ENCODE measurements at places on chromosomes 1 and 21. TPM values are rescaled to one million over a fixed set of nuclear protein-coding genes. Genes with fewer than 3 reads are reported as not detected.

GRCh38 chr1:116553386-116554115 is 17.3 kb downstream of the CD58 start:
- DNase-seq = no peak

C2CD2 gene
- 9.4 TPM for total RNA-seq

DNA sequence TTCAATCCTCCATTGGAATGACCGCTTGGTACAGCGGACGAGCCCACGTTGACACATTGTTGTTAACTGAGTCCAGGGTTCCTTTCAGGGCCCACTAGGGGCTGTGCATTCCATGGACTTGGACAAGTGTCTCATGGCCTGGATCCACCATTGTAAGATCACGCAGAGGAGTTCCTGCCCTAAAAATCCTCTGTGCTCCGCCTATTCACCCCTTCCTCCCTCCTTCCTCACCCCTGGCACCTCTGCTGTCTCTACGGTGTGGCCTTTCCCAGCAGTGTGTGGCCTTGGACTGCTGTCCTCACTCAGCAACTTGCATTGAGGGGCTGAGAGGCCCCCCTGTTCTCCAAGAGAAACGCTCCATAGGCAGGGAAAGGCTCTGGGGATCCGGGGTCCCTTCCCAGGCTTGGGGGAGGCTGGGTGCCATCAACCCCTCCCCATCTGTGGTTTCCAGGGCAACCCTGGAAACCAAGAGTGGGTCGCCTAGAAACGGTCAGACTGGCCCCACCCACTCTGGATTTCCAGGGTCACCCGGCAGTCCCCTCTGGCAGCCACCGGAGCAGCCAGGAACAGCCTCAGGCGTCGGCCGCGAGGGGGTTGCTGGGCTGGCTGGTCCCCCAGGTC is 50.9 kb downstream of the MEGF6 start:
- DNase-seq = no peak

DNA sequence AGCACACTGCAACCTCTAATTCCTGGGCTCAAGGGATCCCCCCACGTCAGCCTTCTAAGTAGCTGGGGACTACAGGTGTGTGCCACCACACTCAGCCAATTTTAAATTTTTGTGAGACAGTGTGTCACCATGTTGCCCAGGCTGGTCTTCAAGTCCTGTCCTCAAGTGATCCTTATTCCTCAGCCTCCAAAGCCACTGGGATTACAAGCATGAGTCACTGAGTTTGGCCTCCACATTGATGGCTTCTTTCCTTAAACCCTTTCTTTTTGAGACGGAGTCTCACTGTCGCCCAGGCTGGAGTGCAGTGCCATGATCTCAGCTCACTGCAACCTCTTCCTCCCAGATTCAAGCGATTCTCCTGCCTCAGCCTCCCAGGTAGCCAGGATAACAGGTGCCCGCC is 7.6 kb downstream of the KPNA6 start:
- DNase-seq = no peak

FGR gene
- 4.7 TPM for total RNA-seq

DNA sequence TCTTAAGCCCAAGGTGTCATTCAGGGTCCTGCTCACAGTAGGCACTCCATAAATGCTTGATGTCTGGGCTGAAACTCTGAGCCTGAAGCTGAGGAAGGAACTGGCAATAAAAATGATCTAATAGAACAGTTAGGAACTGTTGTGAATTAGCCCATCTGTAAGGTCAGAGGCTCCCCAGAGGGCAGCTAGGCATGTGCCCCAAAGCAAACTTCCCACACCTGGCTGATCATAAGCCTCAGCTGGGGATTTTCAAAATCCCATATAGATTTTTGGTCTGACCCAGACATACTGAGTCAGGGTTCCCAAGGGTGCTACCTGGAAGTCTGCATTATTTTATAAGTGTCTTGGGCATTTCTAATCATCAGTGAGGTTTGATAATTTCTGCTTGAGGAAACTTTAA is 309.4 kb upstream of the PROX1 start:
- DNase-seq = no peak

DNA sequence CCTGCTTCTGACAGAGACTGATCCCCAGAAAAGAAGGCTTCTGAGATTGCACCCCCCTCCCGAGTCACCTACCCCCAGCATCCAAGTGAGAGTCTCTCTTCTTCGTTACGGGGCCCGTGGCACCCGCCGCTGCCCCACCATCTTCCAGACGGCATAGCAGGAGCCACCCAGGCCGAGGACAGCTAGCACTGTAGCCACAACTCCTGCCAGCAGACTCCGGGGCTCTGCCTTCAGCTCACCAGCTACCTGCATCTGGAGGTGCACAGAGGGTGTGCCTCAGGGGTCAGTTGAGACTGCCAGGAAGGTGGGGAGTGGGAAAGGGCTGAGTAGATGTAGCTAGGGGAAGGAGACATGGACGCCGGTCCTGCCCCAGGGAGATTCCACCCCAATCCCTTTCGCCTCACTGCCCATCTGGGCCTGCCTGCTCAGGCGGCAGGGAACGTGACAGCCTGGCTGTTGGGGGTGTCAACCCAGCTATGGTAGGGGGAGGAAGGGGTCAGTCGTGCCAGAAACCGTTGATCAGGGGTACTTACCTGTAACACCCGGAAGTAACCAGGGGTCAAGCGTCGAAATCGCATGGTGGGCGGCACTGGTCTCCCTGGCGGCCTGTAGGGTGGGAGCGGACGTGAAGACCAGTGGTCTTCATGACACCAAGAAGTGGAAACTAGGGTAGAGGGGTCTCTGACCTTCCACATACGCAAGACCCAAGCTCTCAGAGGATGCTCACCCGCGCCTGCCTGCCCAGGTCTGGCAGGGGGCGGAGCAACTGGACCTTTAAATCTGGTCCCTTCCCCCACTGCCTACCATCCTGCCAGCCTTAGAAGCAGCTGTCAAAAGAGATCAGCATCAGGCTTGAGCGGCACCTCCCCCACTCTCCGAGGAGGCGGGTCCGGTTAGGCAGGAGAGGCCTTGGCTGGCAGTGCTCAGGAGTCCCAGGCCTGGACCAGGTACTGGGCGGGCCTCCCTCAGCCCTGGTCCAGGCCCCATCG is at the start of gene ZNF593OS:
ZNF593OS (minus strand) TSS at position 749 of the 989 bp plus-strand sequence; CDS start at position 578, 171 bp downstream.
- no peak for DNase-seq

DNA sequence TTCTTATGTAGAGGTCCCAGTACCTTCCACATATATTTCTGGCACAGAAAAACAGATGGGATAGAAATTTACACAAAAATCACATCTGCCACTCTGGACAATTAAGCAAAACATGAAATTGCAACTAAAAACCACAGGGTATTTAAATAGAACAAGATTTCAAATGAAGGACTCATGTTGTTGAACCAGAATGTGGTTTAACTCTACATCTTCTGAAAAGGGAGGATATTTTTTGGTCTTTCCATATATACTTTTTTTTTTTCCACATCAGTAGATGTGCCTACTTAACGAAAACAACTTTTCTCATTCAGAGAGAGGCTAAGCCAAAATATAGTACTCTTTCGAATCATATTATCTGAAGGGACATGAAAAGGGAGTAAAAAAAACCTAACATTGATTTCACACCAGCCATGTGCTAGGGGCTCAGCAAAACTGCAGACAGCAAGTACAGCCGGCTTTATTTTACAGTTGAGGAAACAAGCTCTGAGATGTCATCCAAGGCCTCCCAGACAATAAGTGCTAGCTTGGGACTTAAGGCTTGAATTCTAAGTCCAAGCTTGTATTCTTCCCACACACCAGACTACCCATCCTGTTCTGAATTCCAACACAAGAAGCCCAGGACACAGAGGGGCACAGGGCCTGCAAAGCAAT is 208.9 kb downstream of the PBX1 start:
- no peak for DNase-seq

MFSD2A gene
- total RNA-seq = 1.9 TPM

DNA sequence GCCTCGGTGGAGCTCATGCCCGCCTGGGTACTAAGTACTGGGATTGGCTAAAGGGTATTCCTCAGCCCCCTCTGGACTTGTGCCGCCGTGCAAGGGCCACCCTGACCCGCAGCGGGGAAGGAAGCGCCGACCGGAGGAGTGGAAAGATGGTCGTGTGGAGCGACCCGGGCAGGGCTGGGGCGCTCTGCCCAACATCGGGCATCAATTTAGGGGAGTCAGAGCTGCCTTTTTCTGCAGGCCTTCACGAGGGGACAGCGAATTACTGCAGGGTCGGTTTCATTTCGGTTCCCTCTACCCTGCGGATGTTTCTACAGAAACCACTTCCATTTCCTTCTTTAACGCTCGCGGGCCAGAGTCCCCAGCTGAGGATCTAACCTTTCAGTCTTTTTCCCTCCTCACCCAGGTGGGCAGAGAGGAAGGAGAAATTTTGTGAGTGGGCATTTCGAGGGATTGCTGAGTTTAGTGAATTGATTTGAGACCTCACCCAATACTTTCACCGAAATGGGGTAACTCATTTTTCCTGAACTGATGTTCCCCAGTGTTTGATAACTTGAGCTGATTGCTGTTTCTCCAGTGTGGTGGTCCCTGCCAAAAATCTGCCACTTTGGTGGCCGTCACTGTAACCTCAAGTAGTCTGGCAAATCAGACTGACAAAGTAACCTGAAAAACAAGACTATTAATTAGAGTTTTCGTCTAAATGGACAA is 1.1 kb downstream of the TOR1AIP1 start:
- DNase-seq = no peak

- DNase-seq = no peak
These were observed 681.7 kb upstream of the ADAMTS5 start for GRCh38 chr21:27648560-27648959.

COL6A2 gene
- total RNA-seq = 23.8 TPM

GRCh38 chr21:42440187-42440792 is 36.6 kb downstream of the UBASH3A start:
- no peak for DNase-seq

DNA sequence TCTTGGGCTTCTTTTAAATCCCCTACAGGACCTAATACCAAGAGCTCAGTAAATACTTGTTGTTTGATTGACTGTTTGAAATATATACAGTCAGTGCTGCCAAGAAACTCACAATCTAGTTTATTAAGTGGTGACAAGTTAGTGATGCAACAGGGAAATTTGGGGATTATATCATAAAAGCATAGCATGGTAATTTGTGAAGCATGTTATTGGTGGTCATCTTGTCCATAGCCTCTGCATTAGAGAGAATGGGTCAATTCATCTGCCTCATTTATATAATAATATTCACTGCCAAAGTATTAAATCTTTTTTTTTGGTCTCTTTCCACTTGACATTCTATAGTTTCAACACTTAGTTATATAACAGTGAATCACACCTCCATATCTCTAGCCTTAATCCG is 138.2 kb upstream of the SPAG17 start:
- no peak for DNase-seq

KRTAP11-1 gene
- total RNA-seq = not detected

DNA sequence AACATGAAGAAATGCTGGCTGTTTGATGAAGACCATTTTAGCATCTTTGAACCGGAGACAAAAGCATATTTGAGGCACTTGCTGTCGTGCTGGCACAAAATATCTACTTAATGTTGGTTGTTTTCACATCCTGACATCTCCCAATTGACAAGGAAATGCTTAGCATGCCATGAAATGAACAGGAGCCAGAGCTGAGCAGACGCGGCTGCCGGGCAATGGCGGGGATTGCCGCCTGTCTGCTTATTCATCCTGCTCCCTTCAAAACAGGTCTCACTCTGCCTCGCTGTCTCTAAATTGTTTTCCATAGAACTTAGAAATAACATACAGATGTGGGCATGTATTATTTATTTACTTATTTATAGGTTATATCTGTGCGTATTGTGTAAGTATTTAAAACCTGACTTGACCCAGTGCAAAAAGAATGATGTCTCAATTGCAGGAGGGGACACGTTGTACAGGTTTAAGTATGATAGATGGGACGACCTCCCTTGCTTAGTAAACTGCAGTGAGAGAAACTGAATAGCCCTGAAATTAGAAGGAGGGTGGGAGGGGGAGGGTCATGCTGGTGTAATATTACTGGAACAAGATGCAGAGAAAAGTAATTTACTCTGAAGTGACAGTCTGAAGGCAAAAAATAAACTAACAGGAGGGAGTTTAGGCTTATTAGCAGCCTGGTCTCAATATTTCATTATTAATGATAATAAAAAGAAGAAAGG is 590.4 kb upstream of the PLXNA2 start:
- DNase-seq = no peak

DNA sequence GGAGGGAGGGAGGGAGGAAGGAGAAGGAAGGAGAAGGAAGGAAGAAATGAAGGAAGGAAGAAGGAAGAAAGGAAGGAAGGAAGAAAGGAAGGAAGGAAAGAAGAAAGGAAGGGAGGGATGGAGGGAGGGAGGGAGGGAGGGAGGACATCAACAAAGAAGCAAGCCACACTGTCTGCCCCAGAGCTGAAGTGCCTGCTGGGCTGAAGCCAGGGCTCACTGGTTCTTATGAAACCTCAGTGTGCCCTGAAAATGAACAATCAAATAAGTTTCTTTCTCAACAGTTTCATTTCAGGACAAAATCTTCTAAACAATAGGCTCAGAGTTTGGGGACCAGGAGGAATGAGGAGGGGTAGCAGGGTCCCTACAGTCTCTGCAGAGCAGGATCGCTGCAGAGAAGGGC is 21.1 kb downstream of the ARHGEF19 start:
- no peak for DNase-seq

HSPA6 gene
- 1.2 TPM for total RNA-seq

DNA sequence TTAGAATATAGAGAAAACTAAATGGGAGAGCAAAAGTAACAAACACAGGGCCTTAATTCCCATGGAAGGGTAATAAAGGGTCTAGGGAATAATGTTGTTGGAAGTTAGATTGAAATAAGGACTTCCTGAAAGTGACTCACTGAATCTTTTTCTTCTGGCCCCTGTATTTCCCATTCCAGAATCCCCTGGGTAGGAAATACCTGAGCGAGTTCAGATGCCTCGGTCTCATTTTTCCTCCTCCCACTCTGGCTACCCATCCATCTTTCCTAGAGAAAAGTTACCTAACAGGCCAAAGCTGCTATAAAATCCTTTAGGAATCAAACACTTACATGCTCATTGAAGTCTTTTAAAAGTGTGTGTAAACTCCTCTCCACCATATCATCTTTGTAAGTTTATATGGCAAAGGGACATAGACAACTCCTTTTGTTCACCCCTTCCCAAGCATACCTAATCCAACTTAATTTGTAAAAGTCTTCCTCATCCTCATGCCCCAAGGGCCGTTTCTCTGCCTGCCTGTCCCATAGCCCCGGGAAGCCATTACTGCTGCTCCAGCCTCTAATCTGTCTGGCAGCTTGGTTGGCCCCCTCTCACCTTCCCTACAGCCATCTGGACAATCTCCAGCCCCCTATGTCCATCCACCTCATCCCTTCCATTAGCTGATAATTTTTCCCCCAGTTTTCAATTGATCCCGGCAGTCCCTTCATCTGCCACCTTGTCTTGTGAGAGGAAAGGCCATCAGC is 3.3 kb upstream of the MEF2D start:
- no peak for DNase-seq

DNA sequence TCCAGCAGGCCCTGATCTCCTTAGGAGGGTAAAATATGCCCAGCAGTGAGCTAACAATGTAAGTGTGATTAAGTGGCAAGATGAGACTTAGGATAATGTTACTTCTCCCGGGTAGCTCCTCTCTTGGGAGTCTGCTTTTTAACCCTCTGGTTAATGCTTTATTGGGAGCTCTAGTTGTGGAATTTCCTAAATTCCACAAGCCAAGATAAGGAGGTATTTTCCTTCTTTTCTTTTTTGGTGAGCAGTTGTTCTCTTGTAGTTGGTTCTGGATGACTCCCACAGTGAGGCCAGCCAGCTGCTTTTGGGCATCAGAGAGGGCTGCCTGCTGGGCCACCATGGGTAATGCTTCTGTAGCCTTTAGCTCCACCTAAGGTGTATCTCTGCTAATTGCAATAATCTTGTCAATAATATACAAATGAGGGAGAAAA is 19.3 kb downstream of the C1orf52 start:
- DNase-seq = no peak

All from activated naive CD8-positive, alpha-beta T cell treated with anti-CD3 and anti-CD28 coated beads, Interleukin-2, amount 10 ng/mL, durations not matched to agents 7 days and 5 days (primary cell).